ENCODE measurements at places on chromosomes 7 and 10. TPM values are rescaled to one million over a fixed set of nuclear protein-coding genes. Genes with fewer than 3 reads are reported as not detected.

Gene EIF4EBP2
- total RNA-seq = 82.6 TPM

DNA sequence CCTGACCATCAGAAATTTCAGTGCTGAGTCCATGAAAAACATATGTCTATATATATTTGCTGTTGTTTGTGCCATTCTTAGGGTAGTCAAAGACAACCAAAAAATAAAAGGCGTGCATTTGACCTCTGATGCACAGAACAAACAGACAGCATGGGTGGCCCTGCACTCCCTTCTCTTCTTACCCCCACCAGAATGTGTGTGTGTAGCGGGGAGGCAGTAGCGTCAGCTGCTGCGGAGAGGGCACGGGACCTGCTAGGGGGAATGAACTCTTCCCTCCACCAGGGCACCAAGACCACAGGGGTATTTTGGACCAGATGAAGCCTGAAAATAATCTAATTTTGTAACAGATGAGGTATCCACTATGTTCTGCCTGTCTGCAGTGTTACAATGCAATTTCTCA, 277.7 kb upstream of the ZNF32 start:
- H3K27me3 ChIP-seq = no peaks in the 10 kb centered on the region
- H3K4me1 ChIP-seq = no peaks in the 10 kb centered on the region
- no peaks in the 10 kb centered on the region for H3K36me3 ChIP-seq
- no peak overlapping the region for H3K27ac ChIP-seq

Gene CCL26
- total RNA-seq = 0.77 TPM

Gene TRIM73
- 0.42 TPM for total RNA-seq

Gene RGR
- total RNA-seq = 0.38 TPM

DNA sequence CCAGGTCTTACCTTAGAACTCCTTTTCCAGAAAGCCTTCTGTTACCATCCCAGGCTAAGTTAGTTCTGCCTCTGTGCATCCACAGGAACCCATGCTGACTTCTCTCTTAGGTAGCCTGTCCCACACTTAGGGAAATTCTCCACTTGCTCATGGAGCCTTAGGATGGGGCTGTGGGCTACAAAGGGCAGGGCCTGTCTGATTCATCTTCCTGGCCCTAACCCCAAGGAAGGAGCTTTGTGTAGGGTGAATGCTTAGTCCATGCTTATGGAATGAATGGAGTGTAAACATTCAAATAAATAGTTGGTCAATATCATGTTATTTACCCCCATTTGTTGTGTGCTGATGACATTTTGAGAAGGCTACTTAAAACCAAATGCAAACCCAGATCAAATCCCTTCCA, 54.7 kb downstream of the EMX2 start:
- H3K27ac ChIP-seq = no peak overlapping the region
- peaks cover 14% of the 10 kb centered on the region for H3K27me3 ChIP-seq
- no peak overlapping the region for H3K4me3 ChIP-seq

Gene CHST15
- total RNA-seq = 27.1 TPM

- H3K27ac ChIP-seq = no peak overlapping the region
- H3K4me3 ChIP-seq = no peak overlapping the region
- DNase-seq = no peak
- H3K27me3 ChIP-seq = no peaks in the 10 kb centered on the region
Measured at GRCh38 chr10:73206385-73206784, 38.5 kb downstream of the FAM149B1 start.

Gene PRKG1
- total RNA-seq = 30.1 TPM

Gene ARMS2
- total RNA-seq = not detected

Gene GPR15LG
- not detected for total RNA-seq

Gene FAM237B
- not detected for total RNA-seq

Gene COL1A2
- 615 TPM for total RNA-seq

Gene ITGB1
- total RNA-seq = 619 TPM

GRCh38 chr10:14507176-14507575, 176.5 kb upstream of the FRMD4A start:
- H3K27ac ChIP-seq = no peak overlapping the region
- no peak for DNase-seq
- no peaks in the 10 kb centered on the region for H3K4me1 ChIP-seq

DNA sequence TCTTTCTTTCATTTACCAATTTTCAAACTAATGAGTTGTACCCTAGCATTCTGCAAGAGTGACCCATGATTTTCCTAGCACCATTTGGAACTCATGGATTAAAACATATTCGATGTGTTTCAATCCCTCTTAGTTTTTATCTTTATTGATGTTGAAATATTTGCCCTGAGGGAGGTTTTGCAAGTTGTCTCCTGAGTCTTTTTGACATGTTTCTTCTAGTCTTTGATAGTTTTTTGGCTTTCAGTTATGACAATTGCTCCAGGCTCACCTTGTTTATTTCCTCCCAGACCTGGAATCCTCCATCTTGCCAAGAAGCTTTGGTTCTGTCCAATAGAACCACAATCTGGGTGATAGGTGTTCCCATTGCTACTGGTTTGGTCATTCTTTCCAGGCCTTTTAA, 327.8 kb downstream of the WDR11 start:
- H3K36me3 ChIP-seq = no peaks in the 10 kb centered on the region
- peaks cover 8% of the 10 kb centered on the region for H3K27me3 ChIP-seq
- no peaks in the 10 kb centered on the region for H3K4me1 ChIP-seq

GRCh38 chr7:91299952-91300775, 35.9 kb downstream of the FZD1 start:
- DNase-seq = peak; percentile 33
- H3K36me3 ChIP-seq = no peaks in the 10 kb centered on the region
- H3K27ac ChIP-seq = no peak overlapping the region
- H3K27me3 ChIP-seq = no peaks in the 10 kb centered on the region

Gene GPC2
- 0.58 TPM for total RNA-seq

DNA sequence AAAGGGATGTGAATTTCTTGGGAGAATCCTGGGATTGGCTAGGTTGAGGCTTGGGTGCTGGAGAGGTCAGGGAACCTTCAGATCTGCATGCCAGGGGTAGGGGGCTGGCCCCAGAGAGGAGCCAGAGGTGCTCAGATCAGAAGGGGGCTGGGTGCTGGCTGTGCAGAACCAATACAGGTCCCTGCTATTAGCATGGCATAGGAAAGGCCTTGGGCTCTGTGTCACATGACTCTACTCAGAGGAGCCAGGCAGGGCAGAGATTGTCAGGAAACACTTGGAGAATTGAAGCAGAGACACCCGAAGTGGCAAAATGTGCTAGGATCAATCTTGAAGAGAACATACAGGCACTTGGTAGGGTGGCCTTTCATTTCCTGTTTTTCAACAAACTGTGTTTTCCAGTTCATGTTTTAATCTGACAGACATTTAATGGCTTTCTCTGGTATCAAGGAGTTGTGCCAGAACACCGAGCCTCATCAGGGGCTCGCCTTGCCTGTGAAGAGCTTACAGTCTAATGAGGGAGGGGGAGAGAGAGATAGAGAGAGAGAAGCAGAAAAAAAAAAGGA, 498.9 kb downstream of the RPS24 start:
- H3K4me1 ChIP-seq = no peaks in the 10 kb centered on the region
- no peaks in the 10 kb centered on the region for H3K27me3 ChIP-seq
- H3K27ac ChIP-seq = no peak overlapping the region
- no peaks in the 10 kb centered on the region for H3K36me3 ChIP-seq

GRCh38 chr7:118590107-118590506, 365.6 kb downstream of the ANKRD7 start:
- H3K4me3 ChIP-seq = no peak overlapping the region
- H3K36me3 ChIP-seq = no peaks in the 10 kb centered on the region
- H3K27ac ChIP-seq = no peak overlapping the region
- H3K27me3 ChIP-seq = no peaks in the 10 kb centered on the region
- no peak for DNase-seq

DNA sequence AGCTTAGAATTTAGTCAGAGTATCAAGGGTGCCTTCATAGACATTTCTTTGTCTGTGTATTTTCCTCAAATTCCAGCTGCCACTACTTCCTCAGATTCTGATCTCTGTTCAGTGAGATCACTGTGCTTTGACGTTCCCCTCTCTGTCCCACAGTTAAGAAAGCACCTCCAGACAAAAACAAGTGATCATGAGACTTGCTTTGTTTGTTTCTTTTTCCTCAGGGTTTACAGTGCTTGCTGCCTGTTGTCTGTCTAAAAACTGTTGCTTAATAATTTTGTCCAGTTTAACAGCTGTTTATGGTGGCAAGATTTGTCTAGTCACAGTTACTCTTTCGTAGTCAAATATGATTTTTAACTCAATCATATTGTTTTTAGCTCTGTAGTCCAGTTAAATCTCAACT, 29.1 kb downstream of the TRUB1 start:
- DNase-seq = no peak
- no peaks in the 10 kb centered on the region for H3K27me3 ChIP-seq
- no peak overlapping the region for H3K4me3 ChIP-seq
- peaks cover 8% of the 10 kb centered on the region for H3K36me3 ChIP-seq
- H3K27ac ChIP-seq = no peak overlapping the region

DNA sequence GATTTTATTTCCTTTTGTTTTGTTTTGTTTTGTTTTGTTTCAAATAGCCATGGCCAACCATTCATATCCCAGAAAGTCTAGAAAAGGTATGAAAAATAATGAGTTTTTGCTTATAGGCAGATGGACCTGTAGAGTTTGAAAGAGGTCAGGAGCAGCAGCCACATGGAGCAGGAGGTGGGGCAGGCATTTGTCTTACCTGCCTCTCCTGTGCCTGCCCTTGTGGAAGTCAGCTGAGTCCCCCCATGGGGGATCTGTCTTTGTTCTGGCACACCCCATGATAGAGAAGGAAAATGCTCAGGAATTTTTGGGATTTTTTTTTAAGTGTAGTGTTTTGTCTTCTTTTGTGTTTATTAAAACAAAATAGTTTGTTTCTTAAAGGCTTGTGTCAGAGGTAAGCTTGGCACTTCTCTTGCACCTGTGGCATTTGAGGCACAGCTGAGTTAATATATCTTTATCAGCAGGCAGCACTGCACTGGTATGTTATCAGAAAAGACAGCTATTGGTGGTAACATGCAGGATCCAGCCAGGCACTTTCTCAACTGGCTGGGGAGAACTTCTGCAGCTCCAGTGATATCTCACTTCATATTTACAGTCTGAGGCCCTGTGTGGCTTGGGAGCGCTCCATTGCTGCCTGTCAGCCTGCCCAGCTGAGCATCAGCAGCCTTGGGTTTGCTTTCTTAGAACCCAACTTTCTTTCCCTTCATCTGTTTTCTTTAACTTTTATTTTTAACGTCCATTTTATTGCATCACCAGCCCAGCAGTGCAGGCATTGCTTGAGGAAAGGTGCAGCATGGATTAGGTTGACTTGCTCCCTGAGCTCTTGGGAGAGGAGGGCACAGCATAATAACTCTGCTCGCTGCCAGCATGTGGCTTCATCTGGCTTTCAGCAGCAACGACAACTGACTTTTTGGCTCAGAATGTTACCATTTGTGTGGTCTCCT, 44.4 kb downstream of the LRRC4 start:
- no peak for DNase-seq
- H3K4me3 ChIP-seq = no peak overlapping the region
- H3K27me3 ChIP-seq = no peaks in the 10 kb centered on the region
- peaks cover 3% of the 10 kb centered on the region for H3K36me3 ChIP-seq

Gene NUPR2
- total RNA-seq = not detected

DNA sequence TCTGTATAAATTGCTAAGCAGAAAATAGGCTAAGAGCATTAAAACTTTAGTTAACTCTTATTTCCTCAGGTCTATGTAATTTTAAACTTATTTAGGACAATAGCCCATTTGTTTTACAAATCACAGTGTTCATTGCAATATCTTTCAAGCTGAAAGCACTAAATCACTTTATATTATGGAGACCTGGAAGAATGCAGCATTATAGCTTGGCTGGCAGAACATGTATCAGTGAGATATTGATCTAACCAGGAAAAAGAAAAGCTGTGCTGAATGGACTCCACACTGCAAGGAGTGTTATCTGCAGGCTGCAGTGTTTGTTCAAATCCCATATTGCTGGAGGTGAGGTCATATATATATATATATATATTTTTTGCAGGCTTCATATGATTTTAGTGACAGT, 517.5 kb downstream of the NRG3 start:
- no peak overlapping the region for H3K27ac ChIP-seq
- no peaks in the 10 kb centered on the region for H3K4me1 ChIP-seq
- H3K27me3 ChIP-seq = no peaks in the 10 kb centered on the region
- H3K36me3 ChIP-seq = no peaks in the 10 kb centered on the region
- no peak overlapping the region for H3K4me3 ChIP-seq
- no peak for DNase-seq

GRCh38 chr10:123559066-123559822, 106.9 kb upstream of the GPR26 start:
- peak; percentile 59 for DNase-seq
- H3K27ac ChIP-seq = no peak overlapping the region
- H3K4me1 ChIP-seq = no peaks in the 10 kb centered on the region

GRCh38 chr7:36440880-36441279, 51.2 kb downstream of the ANLN start:
- DNase-seq = no peak
- no peaks in the 10 kb centered on the region for H3K27me3 ChIP-seq
- H3K4me1 ChIP-seq = no peaks in the 10 kb centered on the region
- H3K4me3 ChIP-seq = no peak overlapping the region

Gene SLC16A9
- 0.83 TPM for total RNA-seq

DNA sequence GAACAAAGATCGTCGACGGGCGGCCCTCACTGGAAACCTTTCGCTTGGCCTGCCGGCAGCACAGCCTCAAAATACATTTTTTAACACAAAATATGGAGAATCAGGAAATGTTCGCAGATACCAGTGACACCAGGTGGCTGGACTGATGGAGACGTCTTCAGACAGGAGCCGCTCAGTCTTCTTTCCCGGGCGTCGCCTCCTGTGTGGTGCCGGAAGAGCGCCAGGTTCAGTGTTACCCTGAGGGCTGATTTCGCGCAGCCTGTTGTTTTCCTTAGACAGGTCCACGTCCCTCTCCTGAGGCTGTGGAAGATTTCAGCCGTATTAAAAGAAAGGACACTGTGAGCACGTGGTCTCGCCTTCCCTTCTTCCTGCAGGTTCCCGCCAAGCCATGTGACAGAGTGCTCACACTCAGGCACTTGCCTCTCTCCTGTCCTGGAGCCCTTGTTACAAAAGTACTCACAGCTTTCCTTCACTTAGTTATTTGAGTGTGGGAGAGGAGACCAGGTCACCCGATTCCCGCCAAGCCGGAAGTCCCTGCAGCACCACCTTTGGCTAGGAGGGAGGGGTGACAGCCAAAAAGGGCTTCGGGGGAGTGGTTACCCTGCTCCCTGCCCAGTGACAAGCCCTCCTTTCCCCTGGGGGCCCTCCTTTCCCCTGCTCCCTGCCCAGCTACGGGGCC, 21.7 kb upstream of the PWWP2B start:
- no peaks in the 10 kb centered on the region for H3K36me3 ChIP-seq
- H3K27ac ChIP-seq = no peak overlapping the region
- H3K27me3 ChIP-seq = no peaks in the 10 kb centered on the region
- no peaks in the 10 kb centered on the region for H3K4me1 ChIP-seq
- no peak overlapping the region for H3K4me3 ChIP-seq
- peak; percentile 35 for DNase-seq

Gene MORN4
- total RNA-seq = 10.7 TPM

Gene CUL1
- 42.0 TPM for total RNA-seq

- DNase-seq = no peak
- H3K27ac ChIP-seq = no peak overlapping the region
- H3K4me3 ChIP-seq = no peak overlapping the region
Measured at GRCh38 chr7:41298409-41298808, 404.5 kb downstream of the INHBA start.

Gene IDI2
- total RNA-seq = 0.28 TPM

Gene ZNF503
- total RNA-seq = 8.1 TPM

GRCh38 chr7:88399036-88399435, 92.3 kb upstream of the STEAP4 start:
- DNase-seq = no peak
- no peak overlapping the region for H3K4me3 ChIP-seq
- H3K4me1 ChIP-seq = no peaks in the 10 kb centered on the region
- H3K27me3 ChIP-seq = no peaks in the 10 kb centered on the region
- H3K27ac ChIP-seq = no peak overlapping the region
- no peaks in the 10 kb centered on the region for H3K36me3 ChIP-seq

GRCh38 chr7:69502358-69502757, 95.9 kb upstream of the AUTS2 start:
- H3K4me3 ChIP-seq = no peak overlapping the region
- no peak overlapping the region for H3K27ac ChIP-seq
- no peaks in the 10 kb centered on the region for H3K36me3 ChIP-seq
- no peak for DNase-seq
- no peaks in the 10 kb centered on the region for H3K27me3 ChIP-seq

All from heart left ventricle (tissue), 16 donors.